HEK293T (cell line): ENCODE measurements at places on chromosomes 7 and 10.

DNA sequence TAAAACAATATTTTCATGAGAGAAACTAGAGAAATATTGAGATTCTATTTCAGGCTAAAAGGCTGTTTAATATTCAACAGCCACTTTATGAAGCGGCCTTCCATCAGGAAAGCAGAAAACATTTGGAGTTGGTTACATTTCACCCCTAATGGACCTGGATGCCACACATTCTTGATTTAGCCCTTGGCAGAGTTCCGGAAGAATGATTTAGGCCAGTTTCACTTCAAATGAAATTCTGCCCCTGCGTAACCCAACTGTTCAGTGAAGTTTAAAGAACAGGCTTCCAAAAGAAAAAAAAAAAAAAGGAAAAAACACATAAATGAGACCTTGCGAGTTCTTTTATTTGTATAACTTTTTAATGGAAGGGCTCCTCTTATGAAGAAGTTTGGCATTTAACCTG is 239.2 kb upstream of the AKR1E2 start:
- no peak for DNase-seq

- DNase-seq = peak; percentile 59
These were observed 26.2 kb downstream of the ABLIM1 start for GRCh38 chr10:114631666-114632417.

- DNase-seq = no peak
These were observed 765.9 kb downstream of the GRID1 start for GRCh38 chr10:85600744-85601081.

GRCh38 chr7:158676171-158676840 is 28.3 kb downstream of the NCAPG2 start:
- DNase-seq = no peak

DNA sequence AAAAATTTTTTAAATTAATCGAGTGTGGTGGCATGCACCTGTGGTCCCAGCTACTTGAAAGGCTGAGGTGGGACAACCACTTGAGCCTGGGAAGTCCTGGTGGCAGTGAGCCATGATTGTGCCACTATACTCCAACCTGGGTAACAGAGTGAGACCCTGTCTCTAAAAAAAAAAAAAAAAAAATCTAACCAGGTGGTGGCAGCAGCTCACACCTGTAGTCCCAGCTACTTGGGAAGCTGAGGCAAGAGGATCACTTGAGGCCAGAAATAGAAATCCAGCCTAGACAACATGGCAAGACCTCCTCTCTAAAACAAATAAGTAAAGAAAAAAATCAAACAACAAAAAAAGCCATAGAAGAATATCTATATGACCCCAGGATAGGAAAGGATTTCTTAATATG is 3.6 kb upstream of the MYOF start:
- DNase-seq = no peak

- DNase-seq = no peak
These were observed 11.2 kb upstream of the CUZD1 start for GRCh38 chr10:122856902-122857301.

- no peak for DNase-seq
These were observed 82.8 kb downstream of the HECW1 start for GRCh38 chr7:43195256-43195655.

DNA sequence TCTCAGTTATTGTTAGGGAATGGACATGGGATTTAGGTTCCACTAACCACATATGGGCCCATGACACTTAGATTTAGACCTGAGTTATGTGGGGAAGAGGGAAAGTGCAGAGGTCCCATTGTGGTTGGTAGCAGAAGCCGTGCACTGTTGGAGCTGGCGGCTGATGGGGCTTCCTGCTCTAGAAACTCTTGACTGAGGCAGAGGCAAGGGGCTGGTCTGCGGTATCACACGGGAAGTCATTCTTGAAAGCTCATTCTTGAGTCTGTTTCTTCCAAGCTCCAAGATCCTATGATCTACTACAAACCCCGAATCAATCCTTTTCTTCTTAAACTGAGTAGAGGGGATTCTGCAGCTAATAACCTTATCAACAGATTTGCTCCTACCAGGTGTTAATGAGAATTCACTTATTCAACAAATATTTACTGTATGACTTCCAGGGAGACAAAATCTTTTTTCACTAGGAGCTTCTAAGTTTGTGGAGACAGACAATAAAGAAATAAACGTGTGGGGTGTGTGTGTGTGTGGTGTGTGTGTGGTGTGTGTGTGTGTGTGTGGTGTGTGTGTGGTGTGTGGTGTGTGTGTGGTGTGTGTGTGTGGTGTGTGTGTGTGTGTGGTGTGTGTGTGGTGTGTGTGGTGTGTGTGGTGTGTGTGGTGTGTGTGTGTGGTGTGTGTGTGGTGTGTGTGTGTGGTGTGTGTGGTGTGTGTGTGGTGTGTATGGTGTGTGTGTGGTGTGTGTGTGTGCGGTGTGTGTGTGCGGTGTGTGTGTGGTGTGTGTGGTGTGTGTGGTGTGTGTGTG is 57.1 kb downstream of the AOC1 start:
- DNase-seq = no peak
